ENCODE measurements at places on chromosomes 5 and 9.

GRCh38 chr5:21889581-21889980 lies 963.6 kb downstream of the CDH12 start:
- DNase-seq, result no peak

DNA sequence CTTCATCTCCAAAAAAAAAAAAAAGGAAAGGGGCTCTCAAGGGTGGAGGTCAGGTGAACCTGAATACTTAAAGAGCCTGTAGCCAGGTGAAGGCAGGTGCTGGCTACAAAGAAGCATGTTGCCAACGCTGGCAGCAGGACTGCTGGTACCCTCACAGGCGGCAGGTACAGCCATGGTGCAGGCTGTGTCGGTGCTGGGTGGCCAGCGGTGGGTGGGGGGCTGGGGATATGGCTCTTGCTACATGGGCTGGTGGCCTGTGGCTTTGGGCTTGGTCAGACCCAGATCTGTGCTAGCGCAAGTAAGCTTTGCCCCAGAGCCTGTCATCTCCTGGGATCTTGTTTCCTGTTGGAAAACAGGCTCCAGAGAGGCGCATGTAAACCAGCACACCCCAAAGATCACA lies 86.3 kb upstream of the PHYKPL start:
- DNase-seq, result no peak

DNA sequence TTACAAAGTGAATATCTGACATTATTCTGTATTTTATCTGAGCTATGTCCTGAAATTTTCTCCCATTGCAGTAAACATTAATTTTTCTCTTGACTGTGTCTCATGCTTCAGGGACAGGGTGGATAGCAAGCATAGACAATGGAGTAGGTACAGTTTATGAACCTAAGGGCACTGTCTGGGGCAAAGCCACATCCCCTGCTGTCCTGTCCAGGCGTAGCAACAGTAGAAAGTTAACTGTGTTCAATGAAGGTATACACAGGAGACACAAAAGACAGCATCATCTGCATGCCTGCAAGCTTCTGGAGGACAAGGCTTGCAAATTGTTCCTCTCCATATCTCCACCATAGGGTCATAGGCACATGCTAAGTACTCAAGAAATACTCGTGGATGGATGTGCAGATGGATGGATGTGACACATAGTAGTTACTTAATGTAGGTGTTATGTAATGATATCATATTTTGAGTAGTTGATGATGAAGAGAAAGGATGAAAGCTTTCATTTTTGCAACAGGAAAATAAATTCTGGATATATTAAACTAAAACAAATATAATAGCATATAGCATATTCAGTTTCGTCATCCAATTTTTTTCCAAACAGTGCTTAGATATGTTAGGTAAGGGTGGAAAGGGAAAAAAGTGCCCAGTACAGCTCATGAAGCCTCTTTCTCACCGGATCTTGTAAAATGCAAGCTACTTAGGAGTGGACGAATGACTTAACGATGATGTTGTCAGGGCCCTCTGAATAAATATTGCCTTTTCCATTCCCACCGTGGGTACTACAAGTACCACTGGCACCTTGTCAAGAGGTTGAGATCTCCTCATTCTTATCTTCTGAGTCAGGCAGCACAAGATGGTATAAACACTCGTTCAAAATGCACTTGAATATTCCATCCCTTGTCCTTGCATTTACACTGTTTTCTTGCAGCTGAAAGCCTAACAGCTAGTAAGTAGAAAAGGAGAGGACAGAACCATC lies 19.9 kb upstream of the ZSWIM6 start:
- no peak for DNase-seq

GRCh38 chr5:135112008-135112725 lies 78.1 kb upstream of the PITX1 start:
- DNase-seq, result no peak
